ENCODE measurements at places on chromosomes 7 and 10.

- no peak for DNase-seq
Measured at GRCh38 chr10:3570855-3571266, 214.1 kb downstream of the KLF6 start.

GRCh38 chr7:22400150-22400814 is 43.3 kb upstream of the RAPGEF5 start:
- no peak for DNase-seq

GRCh38 chr10:27253576-27253975 is 13.0 kb upstream of the ACBD5 start:
- DNase-seq, result no peak

DNA sequence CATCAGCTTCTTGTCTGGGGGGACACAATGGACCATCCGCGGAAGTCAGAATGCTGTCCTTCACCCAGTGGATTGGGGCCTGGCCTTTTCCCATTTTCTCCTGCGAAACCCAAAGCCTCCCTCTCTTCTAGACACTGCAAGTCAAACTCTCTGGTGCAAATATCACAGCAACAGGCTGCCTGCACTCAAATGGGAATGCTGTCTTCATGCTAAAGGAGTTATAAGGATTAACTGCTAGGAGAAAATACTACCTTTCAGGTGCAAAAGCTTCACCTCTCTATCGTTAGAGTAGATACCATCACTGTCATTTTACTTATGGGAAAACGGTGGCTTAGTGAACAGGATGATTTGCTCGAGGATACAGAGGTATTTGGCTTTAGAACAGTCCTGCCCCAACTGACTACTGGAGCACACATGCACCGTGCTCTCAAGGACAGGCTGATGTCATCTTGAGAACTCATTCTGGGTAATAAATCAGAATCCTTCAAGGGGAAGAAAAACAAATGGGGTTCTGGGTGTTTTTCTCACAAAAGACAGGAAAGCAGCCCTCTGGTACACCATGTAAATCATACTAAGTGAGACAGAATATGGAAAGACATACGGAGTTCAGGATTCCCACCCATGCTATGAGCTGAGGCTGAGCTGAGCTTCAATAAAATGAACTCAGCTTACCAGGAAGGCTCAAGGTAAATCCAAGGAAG is 100.9 kb downstream of the SAMD9 start:
- no peak for DNase-seq

- DNase-seq, result no peak
Measured at GRCh38 chr10:89206402-89207180, 526 bp downstream of the CH25H start.

Measured in mesothelial cell of epicardium (in vitro differentiated cells).